ENCODE measurements at places on chromosomes 6 and 20.

DNA sequence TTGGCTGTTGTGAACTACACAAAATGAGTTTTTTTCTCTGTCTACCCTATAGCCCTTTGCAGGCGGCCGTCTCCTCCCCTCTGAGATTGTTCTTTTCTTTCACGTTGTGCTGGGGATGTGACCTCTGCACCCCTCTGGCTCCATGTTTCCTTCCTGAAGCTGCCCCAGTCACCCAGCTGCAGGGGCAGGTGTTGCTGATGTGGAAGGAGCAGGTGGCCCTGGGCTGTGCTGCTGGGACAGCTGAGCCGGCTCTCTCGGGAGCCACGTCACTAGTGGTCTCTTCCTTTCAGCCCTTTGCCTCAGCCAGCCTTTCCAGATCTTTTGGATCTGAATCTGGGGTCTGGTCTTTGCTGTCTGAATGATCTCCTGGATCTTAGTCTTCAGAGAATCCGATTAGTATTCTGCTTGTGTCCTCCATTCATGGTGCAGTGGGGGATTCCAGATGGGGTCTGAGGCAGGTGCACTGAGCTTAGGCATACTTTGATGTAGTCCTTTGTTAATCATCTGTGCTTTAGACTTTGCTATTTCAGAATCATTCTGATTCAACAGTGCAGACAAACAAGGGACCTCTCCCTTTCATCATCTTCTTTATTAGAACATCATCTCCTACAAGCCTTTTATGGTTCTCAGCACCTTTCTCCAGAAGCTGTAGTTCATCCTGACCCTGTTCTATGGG, 31.4 kb downstream of the TMEM181 start:
- no peak for DNase-seq

- DNase-seq: no peak
These were observed 226.8 kb upstream of the PDE10A start for GRCh38 chr6:165889636-165890403.

DNA sequence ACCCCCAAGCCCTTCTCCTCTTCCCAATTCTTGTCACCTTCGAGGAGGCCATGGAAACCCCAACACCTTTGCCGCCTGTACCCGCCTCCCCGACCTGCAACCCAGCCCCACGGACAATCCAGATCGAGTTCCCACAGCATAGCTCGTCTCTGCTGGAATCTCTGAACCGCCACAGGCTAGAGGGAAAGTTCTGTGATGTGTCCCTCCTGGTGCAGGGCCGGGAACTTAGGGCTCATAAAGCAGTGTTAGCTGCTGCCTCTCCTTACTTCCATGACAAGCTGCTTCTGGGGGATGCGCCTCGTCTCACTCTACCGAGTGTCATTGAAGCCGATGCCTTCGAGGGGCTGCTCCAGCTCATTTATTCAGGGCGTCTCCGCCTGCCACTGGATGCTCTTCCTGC, 675 bp downstream of the ZBTB9 start:
- DNase-seq: no peak

GRCh38 chr6:18820725-18821124, 433.6 kb downstream of the RNF144B start:
- no peak for DNase-seq

DNA sequence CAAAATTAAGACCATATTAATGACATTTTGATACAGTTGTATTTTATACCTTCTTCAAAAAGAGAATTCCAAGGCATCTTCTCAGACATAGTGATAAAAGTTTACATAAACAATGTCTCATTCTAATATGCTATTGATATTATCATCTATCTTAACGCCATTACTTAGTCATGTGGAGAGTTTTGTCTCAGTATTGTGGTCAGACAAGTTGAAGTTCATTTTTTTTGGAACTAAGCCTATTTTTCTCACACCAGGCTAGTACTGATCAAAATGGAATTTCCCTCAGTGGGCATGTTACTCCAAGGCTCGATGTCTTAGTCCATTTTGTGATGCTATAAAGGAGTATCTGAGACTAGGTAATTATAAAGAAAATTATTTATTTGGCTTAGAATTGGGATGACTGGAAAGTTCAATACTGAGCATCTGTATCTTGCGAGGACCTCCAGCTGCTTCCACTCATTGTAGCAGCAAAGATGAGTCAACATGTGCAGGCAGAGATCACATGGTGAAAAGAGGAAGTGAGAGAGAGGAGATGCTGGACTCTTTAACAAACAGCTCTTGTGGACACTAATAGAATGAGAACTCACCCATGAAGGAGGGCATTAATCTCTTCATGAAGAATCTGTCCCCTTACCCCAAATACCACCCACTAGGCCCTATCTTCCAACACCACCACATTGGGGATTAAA, 825.5 kb upstream of the MANEA start:
- no peak for DNase-seq

DNA sequence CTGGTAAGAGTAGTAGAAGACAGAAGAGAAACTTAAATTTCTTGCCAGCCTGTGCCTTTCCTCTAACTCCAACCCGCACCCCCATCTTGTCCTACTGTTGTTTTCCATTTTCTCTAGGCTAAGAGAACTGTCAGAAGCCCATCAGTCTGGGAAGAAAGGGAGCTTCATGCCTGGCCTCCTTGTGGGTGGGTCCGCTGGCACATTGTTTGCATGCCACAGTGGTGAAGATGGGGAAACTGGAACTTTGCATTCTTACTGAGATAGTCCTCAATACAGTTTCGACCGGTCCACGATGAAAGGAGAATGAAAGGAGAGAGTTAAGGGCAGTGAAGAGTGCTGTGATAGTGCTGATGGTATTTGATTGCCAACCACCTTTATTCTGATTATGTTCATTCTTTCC, 103.1 kb downstream of the TCP11 start:
- no peak for DNase-seq

DNA sequence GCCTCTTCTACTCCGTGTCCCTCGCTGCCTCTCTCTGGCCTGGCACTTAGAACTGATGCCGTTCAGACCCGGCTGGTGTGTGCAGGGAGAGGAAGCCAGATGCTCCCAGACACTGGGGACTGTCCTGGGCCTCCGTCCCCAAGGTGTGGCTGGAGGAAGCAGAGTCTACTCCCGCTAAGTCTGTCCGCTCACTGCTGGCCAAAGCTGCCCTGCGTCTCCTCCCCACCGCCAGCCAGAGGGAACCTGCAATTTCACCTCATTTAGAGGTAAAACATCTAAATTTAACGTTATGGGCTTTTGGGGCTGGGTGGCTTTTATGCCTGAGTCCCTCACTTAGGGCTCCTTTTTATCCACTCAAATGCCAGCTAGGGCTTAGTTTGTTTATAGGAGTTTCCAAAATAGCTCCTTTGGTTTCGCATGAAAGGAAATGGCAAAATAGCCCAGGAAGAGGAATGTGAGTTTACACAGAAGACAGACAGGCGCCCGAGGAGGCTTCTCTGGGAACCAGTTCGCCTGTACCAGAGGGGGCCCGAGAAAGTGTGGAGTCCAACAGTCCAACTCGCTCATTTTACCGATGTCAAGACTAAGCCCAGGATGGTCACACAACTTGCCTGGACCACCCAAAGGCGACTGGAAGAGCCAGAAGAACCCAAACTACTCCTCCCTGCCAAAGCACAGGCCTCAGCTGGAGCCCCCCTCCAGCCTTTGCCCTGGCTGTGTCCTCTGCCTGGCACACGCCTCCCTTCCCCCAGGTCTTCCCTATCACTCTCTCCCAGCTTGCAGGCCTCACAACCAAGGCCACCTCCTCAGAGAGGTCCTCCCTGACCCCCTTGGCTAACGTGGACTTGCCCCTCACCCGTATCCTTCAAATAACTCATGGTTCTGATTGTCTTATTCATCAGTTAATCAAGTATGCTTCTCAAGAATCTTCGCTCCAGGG, 54.5 kb downstream of the RIPOR3 start:
- DNase-seq: no peak

DNA sequence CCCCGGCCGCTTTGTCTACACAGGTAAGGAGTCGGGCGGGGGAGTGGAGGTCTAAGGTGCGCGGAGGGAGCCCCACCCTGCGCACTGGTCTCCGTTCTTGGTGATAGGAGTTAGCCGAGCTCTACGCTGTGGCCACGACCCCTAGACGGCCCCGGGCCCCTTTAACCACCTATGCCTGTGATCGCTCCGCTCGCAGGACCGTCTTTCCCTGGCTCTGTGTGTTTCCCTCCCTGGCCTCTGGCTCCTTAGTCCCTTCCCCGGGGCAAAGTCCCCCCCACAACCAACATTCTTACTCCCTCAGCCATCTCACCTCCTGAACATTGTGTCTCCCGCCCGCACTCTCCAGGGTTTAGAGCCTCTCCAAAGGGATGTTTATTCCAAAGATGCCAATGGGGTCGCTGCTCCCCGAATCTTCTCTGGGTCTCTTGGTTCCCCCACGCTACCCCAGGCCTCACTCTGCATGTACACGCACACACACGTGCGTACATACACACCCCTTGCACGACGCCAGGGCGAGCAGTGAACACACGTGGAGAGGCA, 50.4 kb downstream of the CPXM1 start:
- DNase-seq: no peak

DNA sequence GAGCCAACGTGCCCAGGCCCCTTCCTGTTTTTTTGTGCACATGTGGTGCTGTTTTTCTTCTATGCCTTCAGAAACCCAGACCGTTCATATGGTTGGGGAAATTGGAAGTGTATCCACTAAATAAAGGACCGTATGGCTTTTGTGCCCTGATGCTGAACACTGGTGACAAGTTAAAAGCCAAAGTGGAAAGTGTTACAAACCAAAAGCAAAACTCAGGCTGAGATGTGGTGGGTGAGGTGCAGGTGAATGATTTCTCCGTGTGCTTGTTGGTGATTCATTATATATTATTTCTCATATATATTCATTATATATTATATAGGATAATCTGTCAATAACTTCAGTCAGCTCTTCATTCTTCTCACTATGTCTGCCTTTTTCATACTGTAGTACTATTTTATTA, 148.6 kb downstream of the SOBP start:
- DNase-seq: no peak

DNA sequence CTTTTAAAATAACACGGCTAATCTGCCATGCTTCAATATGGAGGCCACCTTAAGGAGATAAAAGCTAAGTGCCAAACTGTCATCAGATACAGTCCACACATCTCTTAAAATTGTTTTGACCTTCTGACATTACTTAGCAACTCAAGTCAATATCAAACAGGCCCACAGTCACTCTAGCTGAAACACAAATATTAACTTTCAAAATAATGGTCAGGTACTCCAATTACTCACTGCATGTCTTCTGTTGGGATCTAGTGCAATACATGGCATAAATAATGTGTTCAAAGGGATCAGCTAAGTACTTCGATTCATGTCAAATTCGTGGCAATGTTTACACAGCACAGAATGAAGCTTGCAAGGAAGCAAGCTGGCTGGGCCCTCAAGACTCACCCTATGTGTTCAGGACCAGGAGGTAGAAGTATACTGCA, 133.9 kb upstream of the BEND6 start:
- no peak for DNase-seq

DNA sequence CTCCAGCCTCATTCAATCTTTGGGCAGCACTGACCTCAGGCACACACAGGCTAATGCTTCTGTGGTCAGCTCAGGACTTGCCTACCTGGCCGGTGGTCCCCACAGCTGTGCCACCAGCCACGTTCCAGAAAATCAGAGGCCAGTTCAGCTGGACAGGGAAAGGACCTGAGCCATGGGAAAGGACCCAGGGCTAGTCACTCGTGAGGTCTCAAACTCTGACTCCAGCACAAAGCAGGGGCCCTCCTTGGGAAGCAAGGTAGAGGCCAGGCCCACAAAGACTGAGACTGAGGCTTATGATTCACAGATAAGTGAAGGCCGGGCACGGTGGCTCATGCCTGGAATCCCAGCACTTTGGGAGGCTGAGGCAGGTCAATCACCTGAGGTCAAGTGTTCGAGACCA, 22.4 kb upstream of the HELZ2 start:
- DNase-seq: no peak

DNA sequence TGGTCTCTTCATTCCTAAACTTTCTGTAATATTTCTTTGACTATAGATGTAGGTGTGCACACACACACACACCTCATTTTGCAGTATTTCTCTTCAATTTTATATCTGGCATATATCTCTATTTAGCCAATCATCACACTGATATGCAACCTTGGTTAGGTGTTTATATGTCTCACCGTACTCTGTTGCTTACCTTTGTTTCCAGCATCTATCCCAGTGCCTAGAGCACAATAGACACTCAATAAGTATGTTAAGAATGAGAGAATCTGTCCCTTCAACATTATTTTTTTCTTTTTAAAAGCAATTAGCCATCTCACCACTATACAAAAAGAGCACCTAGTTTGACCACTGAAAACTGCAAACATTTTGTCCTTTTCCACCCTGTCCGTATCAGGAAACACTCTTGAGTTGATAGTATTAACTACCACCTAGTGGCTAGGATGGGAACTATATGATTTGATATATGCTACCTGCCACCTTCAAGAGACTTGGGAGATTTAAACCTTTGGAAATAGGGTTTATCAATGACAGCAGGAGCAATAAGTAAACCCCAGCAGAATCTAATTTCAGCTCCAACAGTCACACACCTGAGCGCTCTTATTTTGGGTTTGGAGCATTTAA, 48.7 kb upstream of the RSPO3 start:
- DNase-seq: no peak

GRCh38 chr6:159178847-159179246, 9.6 kb downstream of the FNDC1 start:
- no peak for DNase-seq

DNA sequence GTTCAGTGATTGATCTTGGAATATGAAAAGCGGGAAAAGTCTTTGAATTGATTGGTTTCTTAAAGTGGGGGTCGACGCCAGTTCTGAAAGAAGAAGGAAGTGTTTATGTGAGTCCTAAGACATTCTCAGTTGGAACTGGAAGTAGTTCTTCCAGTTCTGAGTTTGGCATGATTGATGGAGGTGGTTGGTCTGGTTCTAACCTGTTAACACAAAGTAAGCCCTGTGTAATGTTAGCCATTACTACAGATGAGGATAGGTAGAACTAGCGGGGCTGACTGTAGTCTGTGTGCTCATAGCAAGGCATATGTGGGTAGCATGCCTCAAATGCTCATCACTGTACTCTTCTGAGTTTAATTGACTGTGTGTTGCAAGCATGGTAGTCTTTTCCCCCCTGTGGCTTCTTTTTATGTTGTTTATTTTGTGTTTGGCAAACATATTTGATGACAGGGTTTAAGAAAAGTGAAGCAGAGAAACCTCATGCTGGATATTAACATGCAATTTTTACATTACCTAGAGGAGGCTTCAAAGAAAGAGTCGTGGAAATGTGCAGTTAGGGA, 24.9 kb downstream of the CITED2 start:
- no peak for DNase-seq

GRCh38 chr6:169244684-169245383, 8.8 kb downstream of the THBS2 start:
- no peak for DNase-seq

DNA sequence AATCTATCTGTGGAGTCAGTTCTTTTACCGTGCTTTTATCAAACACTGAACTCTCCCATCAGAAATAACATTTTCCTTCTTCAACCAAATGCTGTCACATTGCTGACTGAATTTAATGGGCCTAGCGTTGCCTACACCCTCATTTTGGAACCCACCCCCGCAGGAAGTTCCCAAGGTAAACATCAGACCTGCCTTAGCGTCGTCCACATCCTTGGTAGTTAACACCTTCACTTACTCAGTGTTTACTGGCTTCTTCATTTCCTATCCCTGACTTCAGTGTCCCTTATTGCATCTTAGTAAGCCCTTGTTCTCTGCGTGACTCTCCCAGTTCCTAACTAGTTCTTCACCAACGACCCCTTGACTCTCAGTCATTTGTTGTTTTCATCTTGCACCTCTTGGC, 491.4 kb upstream of the SOX4 start:
- no peak for DNase-seq

All from stimulated activated CD8-positive, alpha-beta memory T cell treated with anti-CD3 and anti-CD28 coated beads, Interleukin-4, amount 100 ng/mL, for 1 hour (primary cell).